ENCODE measurements at places on chromosomes 3 and 15. TPM values are rescaled to one million over a fixed set of nuclear protein-coding genes. Genes with fewer than 3 reads are reported as not detected.

GRCh38 chr15:71448688-71449114, 333.4 kb downstream of the THSD4 start:
- peak overlapping the region; percentile 61 for H3K27ac ChIP-seq
- peaks cover 2% of the 10 kb centered on the region for H3K4me1 ChIP-seq
- no peak for DNase-seq
- H3K27me3 ChIP-seq: no peaks in the 10 kb centered on the region
- H3K4me3 ChIP-seq: no peak overlapping the region

GRCh38 chr3:46496746-46497555, 825 bp upstream of the RTP3 start:
- no peak for DNase-seq
- no peak overlapping the region for H3K27ac ChIP-seq
- H3K27me3 ChIP-seq: no peaks in the 10 kb centered on the region
- no peaks in the 10 kb centered on the region for H3K36me3 ChIP-seq
- no peak overlapping the region for H3K4me3 ChIP-seq

- no peak for DNase-seq
- no peaks in the 10 kb centered on the region for H3K27me3 ChIP-seq
- H3K4me1 ChIP-seq: no peaks in the 10 kb centered on the region
- H3K4me3 ChIP-seq: no peak overlapping the region
These were observed 125.6 kb downstream of the P3H2 start for GRCh38 chr3:189995129-189995528.

CYP19A1 gene
- 6.9 TPM for total RNA-seq

GRCh38 chr3:41833628-41834027, 128.3 kb downstream of the ULK4 start:
- H3K27me3 ChIP-seq: no peaks in the 10 kb centered on the region
- H3K4me1 ChIP-seq: no peaks in the 10 kb centered on the region
- DNase-seq: no peak
- no peak overlapping the region for H3K27ac ChIP-seq
- H3K4me3 ChIP-seq: no peak overlapping the region

DNA sequence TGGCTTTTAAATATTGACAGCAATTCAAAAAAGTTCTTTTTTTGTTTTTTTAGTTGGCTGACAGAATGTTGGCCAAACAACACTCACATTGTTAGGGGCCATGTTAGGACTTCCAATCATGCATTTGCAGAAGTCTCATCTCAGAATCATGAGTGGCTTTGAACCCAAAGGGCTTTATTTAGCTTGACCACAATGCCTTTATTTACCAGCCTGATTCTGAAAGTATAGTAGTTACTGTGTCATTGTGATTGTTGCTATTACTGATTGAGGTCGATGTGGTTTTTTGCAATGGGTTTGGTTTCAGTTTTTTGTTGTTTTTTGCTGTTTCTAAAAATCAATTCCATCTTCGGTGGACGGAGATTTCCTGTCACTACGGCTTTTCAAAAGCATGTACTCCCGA, 7.2 kb downstream of the GLDN start:
- H3K4me1 ChIP-seq: no peaks in the 10 kb centered on the region
- no peaks in the 10 kb centered on the region for H3K27me3 ChIP-seq
- H3K27ac ChIP-seq: no peak overlapping the region

- DNase-seq: no peak
- H3K4me1 ChIP-seq: no peaks in the 10 kb centered on the region
- no peaks in the 10 kb centered on the region for H3K36me3 ChIP-seq
- H3K27ac ChIP-seq: no peak overlapping the region
- no peak overlapping the region for H3K4me3 ChIP-seq
These were observed 215.0 kb downstream of the WNT5A start for GRCh38 chr3:55272031-55272645.

TM4SF4 gene
- total RNA-seq: not detected

THSD4 gene
- total RNA-seq: 41.3 TPM

DNA sequence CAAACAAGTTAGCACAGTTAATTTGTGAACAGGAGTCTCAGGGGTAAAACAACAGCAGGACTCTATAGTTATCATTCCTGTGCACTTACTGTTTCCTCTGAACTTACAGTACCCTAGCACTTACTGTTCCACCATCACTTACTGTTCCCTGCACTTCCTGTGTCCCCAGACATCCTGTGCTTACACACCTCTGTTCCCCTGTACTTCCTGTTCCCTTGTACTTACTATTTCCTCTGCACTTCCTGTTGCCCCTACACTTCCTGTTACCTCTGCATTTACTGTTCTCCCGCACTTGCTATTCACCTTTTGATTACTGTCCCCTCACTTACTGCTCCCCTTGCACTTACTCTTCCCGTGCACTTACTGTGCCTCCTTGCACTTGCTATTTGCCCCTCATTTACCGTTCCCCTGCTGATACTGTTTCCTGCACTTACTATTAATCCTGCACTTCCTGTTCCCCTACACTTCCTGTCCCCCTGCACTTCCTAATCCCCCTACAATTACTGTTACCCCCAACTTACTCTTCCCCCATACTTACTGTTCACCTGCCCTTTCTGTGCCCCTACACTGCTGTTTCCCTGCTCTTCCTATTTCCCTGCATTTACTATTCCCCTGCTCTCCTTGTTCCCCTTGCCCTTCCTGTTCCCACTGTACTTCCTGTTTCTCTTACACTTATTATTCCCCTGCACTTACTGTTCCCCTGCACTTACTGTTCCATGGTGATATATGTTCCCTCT, 30.3 kb downstream of the TPRA1 start:
- H3K4me1 ChIP-seq: no peaks in the 10 kb centered on the region
- no peak overlapping the region for H3K4me3 ChIP-seq
- no peak overlapping the region for H3K27ac ChIP-seq

ATP13A5 gene
- total RNA-seq: 2.3 TPM

GRCh38 chr3:17529677-17530076, 212.8 kb downstream of the TBC1D5 start:
- no peak overlapping the region for H3K27ac ChIP-seq
- no peaks in the 10 kb centered on the region for H3K4me1 ChIP-seq
- no peaks in the 10 kb centered on the region for H3K36me3 ChIP-seq
- no peak overlapping the region for H3K4me3 ChIP-seq

GRCh38 chr3:178536211-178537079, at the start of gene KCNMB2:
Gene KCNMB2 (plus strand): TSS chr3:178536436.
- DNase-seq: no peak
- no peaks in the 10 kb centered on the region for H3K4me1 ChIP-seq
- no peaks in the 10 kb centered on the region for H3K36me3 ChIP-seq
- no peaks in the 10 kb centered on the region for H3K27me3 ChIP-seq
- H3K4me3 ChIP-seq: peak within 1 kb of the TSS; percentile 53
- H3K27ac ChIP-seq: no peak within 1 kb of the TSS

Measured in breast epithelium (tissue), 4 donors.